ENCODE measurements at places on chromosomes 4 and X.

DNA sequence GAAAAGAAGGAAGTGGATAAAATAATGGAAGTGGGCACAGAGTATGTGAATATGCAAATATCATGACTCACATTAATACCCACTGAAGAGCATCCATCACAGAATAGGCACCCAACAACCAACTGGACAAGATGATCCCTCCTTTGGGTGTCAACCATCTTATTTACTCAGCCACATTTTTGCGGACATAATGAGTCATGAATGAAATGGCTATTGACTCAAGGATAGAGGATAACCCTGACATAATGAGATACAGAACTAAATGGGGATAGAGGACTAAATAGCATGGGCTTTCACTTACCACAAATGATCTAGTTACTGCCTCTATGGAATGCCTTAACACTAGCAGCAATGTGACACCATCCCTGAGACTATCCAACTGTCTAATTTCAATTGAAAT lies 224.7 kb downstream of the ANTXR2 start:
- DNase-seq, result no peak

DNA sequence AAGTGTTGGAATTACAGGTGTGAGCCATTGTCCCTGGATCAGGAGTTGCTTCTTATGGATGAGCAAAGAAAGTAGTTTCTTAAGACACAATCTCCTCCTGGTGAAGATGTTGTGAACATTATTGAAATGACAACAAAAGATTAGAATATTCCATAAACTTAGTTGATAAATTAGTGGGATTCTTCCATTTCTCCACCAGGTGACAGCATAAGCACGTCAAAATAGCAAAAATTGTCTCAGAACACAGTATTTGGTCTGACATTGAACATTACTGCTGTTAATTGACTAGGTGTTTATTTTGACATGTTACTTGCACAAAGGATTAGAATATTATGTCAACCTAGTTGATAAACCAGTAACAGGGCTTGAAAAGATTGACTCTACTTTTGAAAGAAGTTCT lies 21.6 kb downstream of the CLDN34 start:
- no peak for DNase-seq

DNA sequence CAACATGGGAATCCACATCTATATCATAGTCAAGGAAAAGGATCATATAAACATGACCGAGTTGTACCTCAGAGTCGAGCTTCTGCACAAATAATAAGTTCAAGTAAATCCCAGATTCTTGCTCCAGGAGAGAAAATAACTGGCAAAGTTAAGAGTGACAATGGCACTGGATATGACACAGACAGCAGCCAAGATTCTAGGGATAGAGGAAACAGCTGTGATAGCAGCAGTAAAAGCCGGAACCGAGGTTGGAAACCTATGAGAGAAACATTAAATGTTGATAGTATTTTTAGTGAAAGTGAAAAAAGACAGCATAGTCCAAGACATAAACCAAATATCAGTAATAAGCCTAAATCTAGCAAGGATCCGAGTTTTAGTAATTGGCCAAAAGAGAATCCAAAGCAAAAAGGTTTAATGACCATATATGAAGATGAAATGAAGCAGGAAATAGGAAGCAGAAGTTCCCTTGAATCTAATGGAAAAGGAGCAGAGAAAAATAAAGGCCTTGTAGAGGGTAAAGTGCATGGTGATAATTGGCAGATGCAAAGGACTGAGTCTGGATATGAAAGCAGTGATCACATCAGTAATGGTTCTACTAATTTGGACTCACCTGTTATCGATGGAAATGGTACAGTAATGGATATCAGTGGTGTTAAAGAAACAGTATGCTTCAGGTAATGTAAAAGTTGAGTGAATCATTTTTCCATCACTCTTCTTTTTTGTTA lies 50.4 kb downstream of the FABP2 start:
- no peak for DNase-seq

DNA sequence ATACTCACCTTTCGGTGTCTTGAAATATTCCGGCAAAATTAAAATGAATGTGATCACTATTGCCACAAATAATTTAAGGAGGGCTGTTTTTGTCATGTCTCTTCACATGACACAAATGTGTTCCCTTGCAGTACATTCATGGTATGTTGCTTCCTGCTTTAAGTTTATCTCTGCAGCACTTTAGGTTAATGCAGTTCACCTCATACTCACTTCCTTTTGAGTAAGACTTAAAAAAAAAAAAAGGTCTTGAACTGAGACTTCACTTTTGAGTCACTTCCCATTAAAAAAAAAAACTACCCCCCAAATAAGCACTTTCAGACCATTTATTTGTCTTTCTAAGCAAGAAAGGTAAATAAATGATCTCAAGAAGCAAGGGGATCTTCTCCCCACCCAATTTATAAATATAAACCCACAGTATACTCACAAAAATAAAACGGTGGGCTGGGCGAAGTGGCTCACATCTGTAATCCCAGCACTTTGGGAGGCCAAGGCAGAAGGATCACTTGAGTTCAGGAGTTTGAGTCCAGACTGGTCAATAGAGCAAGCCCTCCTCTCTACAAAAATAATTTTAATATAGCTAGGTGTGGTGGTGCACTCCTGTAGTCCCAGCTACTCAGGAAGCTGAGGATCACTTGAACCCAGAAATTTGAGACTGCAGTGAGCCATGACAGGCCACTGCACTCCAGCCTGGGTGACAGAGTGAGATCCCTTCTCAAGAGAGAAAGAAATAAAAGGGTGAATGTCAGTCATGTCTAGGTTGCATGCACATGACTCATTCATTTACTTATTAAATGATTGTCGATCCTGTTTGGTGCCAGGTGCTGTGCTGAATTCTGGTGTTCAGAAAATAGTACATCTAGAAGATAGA lies at the start of gene TMEM156:
TSS of gene TMEM156 (minus strand) at position 192 of the 868 bp plus-strand sequence. CDS start at position 96, 96 bp downstream.
- no peak for DNase-seq

- no peak for DNase-seq
These were observed 41.3 kb upstream of the MXD4 start for GRCh38 chr4:2303121-2303685.

GRCh38 chrX:13719192-13719856 lies 15.1 kb downstream of the TRAPPC2 start:
- DNase-seq, result no peak

GRCh38 chrX:53305219-53305995 lies 24.0 kb upstream of the IQSEC2 start:
- no peak for DNase-seq

- no peak for DNase-seq
These were observed 98.9 kb upstream of the BMP3 start for GRCh38 chr4:80931631-80932081.

GRCh38 chr4:102535398-102536082 lies 34.4 kb downstream of the NFKB1 start:
- no peak for DNase-seq

GRCh38 chr4:9976781-9977180 lies 44.5 kb downstream of the SLC2A9 start:
- no peak for DNase-seq

- no peak for DNase-seq
These were observed 256.7 kb upstream of the GNPDA2 start for GRCh38 chr4:44983083-44983482.

DNA sequence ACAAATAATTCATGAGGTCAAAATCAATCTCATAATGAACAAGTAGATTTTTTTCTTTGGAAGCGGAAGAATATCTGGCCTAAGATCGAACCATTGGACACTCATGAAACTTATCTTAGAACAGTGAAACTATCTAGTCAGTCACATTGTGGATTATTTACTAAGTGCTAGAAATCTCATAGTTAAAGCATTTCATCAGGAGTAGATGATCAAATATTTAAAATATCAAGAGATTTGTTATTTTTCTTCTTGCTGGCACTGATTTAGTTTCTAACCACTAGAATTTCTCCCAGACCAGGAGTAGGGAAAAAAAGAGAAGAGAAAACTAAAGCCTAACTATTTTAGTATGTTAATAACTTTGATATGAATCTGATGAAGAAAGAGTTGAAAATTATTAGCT lies 105.5 kb downstream of the SHROOM3 start:
- no peak for DNase-seq

- DNase-seq, result no peak
These were observed 134.6 kb downstream of the HMX1 start for GRCh38 chr4:8737075-8737474.

DNA sequence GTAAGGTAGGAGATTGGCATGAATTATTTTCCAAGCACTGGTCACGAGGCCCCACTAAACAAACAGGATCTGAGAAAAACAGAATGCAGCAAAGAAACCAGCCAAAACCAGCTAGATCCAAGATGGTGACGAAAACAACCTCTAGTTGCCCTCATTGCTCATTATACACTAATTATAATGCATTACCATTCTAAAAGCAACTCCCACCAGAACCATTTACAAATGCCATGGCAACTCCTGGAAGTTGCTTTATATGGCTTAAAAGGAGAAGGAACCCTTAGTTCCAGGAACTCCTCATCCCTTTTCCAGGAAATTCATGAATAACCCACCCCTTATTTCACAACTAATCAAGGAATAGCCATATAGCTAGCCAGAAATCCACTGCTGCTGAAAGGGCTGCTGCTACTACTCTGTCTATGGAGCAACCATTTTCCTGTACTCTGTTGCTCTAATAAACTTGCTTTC lies 69.3 kb downstream of the ABCB7 start:
- DNase-seq, result no peak

- DNase-seq, result peak; percentile 76
These were observed 19.5 kb upstream of the CCNI start for GRCh38 chr4:77095101-77095821.

GRCh38 chr4:104860238-104861123 lies 286.2 kb upstream of the TET2 start:
- DNase-seq, result peak; percentile 83

DNA sequence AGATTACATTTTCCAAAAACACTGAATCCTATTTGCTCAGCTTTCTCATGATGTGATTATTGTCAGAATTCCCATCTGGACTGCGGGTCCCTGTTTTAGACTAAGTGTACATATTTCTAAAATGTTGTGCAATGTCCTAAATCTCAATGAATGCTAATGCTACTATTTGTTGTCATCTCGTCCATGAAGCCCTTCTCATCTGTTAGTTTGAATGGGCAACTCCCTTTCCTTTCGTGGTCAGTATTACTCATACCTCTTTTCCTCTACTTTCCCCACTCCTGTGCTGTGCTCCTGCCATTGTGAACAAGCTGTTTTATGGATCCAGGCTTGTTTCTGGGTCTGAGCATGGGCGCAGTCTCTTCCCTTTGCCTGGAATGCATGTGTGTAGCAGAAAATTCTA lies 91.0 kb downstream of the MID1 start:
- no peak for DNase-seq

DNA sequence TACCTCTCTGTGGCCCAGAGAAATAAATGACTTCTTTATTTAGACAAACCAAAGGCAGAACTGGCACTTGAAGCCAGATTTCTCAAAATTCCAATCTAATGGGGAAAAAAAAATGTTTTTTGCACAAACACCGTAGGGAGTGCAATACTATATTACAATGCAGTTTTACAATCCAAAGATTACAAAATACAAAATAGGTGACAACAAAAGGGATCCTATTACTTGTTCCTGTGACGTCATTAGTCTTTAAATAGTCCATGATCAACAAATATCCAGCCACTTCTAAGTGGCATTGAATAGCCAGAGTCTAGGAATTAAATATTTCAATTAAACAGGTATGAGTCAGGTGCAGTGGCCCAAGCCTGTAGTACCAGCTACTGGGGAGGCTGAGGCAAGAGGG lies 3.0 kb upstream of the APBB2 start:
- no peak for DNase-seq

- no peak for DNase-seq
These were observed 93.7 kb upstream of the TRPC3 start for GRCh38 chr4:122045533-122045932.

DNA sequence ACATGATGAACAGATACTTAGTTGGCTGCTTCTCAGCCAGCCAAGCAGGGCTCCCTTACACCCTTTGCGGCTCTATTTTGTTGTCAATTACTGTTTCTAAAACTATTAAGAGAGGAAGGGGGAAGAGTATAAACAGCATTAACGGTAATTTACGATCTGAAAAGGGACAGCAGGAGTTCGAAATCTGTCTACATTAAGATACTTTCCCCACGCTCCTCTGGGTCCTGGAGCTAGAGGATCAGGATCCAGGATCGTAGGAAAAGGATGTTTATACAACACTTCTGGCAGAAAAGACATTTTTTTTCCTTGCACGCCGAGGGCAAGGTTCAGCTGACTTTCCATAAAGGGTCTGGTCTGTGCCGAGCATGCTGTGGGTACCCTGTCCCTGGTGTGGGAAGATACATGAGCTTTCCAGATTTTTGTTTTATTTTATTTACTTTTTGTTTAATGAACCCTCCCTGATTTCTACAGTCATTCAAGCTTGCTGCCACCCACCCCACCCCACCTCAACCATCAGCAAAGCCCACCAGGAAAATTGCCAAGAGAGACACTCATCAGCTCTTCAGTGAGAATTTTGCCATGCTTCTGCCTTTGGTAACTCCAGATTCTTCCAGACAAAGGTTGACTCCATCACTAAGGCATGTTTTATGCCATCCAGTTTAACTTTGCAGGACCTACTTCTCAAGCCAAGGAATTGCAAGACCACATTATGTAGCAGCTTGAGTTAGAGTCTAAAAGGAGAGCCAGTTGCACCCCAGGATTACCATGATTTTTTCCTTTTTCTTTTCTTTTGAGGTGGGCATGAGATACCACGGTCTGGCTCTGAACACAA lies 188.1 kb downstream of the QDPR start:
- no peak for DNase-seq

- no peak for DNase-seq
These were observed 2.2 kb upstream of the MGARP start for GRCh38 chr4:139282065-139282720.

- no peak for DNase-seq
These were observed 13.4 kb downstream of the RBMX2 start for GRCh38 chrX:130415201-130415600.

- DNase-seq, result no peak
These were observed 114.8 kb downstream of the REELD1 start for GRCh38 chr4:146329050-146329716.

- DNase-seq, result no peak
These were observed 1973.0 kb upstream of the AGA start for GRCh38 chr4:179415037-179415846.

DNA sequence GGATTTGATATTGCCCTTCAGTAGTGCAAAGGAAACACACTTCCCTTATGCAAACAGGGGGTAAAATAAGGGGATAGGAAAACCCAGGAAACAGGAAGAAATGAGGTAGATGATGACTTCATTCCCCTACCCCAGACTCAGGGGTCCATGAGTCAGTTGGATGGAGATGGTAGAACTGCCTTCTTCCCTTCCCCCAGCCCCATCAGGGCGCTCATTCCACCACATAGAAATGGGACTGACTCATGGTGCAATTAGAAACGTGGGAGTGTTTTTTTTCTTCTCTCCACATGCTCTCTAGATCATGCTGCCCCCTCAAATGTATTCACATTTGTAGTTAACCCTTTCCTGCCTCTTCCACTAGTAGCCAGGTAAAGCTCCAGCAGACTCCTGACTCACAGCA lies 23.1 kb upstream of the ARMCX2 start:
- no peak for DNase-seq

DNA sequence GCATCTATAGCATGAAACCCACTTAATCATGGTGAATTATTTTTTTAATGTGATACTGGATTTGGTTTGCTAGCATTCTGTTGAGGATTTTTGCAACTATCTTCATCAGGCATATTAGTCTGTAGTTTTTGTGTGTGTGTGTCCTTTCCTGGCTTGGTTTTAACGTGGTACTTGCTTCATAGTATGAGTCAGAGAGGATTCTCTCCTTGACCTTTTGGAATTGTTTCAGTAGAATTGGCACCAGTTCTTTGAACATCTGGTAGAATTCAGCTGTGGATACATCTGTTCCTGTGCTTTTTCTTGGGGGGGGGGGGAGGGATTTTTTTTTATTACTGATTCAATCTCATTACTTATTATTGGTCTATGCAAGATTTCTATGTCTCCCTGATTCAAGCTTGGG lies 232.0 kb upstream of the KLF8 start:
- DNase-seq, result peak; percentile 14
